ENCODE measurements at places on chromosomes 1 and 21. TPM values are rescaled to one million over a fixed set of nuclear protein-coding genes. Genes with fewer than 3 reads are reported as not detected.

GRCh38 chr1:89203166-89203565 lies 4.4 kb upstream of the GBP4 start:
- no peak for DNase-seq

DNA sequence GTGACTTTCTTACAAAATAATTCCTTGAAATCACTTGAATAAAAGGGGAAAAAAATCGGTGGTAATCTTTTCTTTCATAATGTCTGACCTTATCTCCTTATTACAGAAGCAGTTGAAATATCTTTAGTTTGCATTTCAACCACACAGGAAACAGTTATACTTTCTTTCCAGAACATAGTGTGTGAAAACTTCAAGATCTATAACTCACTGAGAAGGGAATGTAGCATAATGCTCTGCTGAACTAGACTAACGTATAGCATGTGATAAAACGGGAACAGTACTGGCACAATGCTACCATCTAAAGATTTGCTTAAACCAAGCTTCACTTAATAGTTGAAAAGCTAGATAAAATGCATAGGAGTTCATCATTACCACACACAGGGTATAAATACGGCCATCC lies 45.0 kb downstream of the VAV3 start:
- no peak for DNase-seq

The CHTOP gene
- total RNA-seq, result 116 TPM

The PDPN gene
- 0.51 TPM for total RNA-seq

DNA sequence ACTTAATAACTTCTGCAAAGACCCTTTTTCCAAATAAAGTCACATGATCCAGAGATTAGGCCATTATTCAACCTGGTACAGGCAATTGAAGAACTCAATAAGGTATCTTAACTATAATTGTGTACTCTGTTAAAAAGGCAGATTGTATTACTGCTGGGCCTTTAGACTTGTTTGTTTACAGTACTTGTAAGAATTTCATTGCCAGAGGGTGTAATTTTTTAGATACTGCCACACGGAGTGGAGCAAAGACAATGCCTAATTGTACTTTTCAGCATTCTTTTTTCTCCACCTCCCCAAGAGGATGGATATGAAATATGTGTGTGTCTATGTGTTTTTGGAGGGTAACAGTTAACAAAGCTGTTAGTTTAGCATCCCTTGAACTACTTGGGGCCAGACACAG lies 47.5 kb downstream of the HUNK start:
- DNase-seq, result no peak

DNA sequence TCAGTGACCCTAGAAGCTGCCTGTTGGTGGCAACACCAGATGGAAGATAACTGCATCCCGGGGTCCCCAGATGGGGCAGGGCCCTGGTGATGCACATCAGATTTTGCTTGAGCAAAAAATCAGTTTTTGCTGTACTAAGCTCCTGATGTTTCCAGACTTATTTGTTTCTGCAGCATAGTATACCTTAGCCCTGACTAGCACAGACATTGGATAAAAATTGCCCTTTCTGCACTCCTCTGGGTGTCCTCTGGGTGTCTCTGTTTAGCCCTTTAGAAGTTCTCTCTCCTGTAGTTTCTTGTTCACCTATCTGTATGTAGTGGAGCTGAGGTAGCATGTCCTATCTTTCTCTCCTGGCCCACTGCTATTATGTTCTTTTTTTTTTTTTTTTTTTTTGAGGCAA lies 30.3 kb upstream of the PLA2G2C start:
- no peak for DNase-seq

DNA sequence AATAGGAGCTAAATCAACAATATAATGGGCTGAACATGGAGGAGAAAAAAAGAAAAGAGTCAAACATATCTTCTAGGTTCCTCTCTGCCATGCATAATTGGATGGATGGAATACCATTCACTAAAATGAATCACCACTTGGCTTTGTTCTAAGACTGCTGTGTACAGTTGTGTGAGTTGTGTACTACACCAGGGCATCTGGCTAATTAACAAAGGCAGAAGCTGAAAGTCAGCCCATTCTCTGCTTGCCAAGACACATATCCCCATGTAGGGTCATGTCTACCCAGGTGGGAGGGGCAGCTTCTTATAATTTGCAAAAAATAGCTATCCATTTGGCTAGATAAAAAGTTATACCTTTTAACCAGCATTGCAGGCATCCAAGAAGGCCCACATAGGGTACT lies 21.0 kb downstream of the JUN start:
- DNase-seq, result no peak

DNA sequence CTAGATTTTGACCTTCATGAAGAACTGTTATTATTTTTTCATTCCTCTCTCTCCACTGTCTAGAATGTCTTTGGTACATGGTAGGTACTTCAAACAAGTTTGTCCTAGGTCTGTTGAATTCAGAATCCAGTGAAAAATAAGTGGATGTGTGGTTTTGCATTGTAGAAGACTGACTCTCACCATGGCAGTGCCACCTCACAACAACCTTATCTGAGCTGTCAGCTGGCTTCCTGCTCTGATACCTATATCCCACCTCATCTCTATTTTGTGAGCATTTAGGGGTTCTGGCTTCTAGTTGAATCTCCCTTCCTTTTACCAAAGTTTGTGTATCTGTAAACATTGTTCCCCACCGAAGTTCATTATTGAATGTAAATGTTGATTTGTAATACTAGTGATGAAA lies 9.1 kb downstream of the SWT1 start:
- DNase-seq, result no peak

DNA sequence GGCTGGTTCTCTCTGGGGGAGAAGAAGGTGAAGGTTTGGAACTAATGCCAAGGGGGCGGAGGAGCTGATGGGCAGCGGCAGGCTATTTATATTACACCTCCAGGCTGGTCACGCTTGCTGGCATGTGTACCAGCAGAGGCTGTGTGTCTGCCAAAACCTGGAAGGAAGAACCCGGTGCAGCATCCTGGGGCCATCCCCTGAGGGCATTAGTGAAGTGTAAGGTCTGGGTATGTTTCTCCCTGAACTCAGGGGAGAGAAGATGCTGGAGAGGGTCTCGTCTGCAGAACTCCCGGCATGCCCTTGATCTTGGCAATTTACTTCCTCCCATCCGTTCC lies 5.3 kb downstream of the DISP3 start:
- DNase-seq, result no peak

DNA sequence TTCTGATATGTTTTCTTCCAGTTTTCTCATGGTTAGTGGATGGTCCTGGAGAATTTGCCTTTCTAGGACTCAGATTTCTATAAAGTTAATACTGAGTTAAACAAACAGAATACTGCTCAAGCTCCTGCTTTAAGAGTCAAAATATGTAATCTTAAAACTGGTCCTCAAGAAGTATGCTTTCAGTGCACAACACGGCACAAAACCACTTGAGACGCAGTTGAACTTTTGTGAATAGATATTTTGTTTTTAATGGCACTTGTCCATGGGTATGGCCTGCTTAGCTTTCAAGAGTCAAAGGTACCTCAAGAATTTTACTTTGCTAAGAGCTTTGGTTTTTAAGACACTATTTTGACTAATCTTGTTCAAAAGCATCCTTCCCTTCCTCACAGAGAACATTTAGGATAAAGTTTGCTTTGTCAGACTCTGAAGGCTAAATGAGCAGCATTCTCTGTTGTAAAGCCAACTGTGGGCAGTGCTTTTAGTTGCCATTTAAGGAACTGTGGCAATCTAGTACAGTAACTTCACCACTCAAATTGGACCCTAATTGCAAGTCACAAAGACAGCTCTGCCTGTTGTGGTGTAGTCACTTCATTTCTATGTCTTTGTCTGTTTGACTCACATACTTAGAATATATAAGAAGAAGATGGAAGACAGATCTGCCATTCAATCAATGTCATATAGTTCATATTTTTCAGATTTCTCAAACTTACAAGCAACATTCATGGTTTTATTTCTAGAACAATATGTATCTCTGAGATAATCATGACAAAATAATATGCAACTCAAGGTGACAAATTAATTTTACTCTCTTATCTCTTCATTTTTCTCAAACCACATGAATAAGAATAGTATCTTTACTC lies 28.8 kb downstream of the SAMD13 start:
- no peak for DNase-seq

The ACOT11 gene
- 2.3 TPM for total RNA-seq

The CLCA1 gene
- total RNA-seq, result not detected

DNA sequence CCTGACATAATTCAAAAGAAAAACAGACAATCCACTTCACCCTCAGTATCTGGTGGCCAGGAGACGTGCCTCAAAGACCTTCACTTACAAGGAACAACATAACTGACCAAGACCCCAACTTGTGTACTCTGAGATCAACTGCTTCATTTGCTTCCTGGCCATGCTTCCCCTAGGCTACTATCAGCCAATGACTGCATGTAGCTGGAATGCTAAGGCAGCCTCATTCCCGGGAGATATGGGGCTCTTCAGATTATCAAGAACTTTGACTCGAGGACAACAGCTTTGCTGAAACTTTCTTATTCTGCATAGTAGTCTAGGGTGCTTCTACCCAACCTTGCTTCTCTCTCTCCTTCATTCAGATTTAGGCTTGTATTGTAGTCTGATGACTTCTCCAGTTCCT lies 11.7 kb upstream of the UCK2 start:
- DNase-seq, result no peak

The S100A6 gene
- 432 TPM for total RNA-seq
